ENCODE measurements at places on chromosomes 5 and 9. TPM values are rescaled to one million over a fixed set of nuclear protein-coding genes. Genes with fewer than 3 reads are reported as not detected.

Gene FLT4
- not detected for total RNA-seq

Gene FAM221B
- total RNA-seq, result not detected

Gene OGN
- not detected for total RNA-seq

- no peak for DNase-seq
Observed at GRCh38 chr9:4258320-4259090, 41.4 kb downstream of the GLIS3 start.

DNA sequence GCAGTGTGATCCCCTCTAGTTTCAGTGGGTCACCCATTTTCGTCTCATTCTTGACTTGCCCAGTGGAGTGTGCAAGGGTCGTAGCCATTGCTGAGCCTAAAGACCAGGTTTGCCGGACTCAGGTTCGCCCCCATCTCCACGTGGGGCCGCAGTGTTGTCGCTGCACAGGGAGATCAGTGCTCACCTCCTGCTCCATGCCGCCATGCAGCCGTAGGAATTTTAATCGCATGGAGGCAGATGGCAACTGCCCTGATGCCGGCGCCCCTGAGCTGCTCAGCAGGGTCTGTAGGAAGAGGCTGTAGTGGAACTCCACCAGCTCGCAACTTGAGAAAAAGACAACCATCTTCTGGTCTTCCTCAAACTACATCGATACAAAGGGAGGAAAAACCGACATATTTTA, 24.1 kb downstream of the DDX31 start:
- no peak for DNase-seq

DNA sequence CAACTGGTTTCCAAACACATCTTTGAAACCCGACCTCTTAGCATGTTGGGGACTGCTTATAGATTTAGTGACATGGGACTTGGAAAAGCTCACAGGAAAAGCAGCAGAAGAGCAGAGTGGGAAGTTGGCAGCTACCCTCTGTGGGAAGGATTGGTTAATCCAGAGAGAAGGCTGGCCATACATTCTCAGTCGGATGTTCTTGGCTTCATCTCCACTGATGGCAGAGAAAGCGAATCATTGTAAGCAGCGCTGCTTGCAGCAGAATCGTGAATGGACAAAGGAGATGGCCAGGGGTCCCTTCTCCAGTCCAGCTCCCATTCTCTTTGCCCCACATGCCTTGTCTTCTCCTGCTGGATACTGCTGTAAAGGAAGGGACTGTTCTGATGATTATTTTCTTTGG, 62.7 kb downstream of the MEGF10 start:
- DNase-seq, result no peak

- no peak for DNase-seq
Observed at GRCh38 chr5:135694012-135694411, 115.2 kb upstream of the CXCL14 start.

- peak; percentile 18 for DNase-seq
Observed at GRCh38 chr5:139903795-139904565, 108.4 kb downstream of the PSD2 start.

- DNase-seq, result no peak
Observed at GRCh38 chr9:111886983-111887718, 9.5 kb upstream of the UGCG start.

- DNase-seq, result peak; percentile 92
Observed at GRCh38 chr5:132227485-132228240, at the start of gene P4HA2. Gene P4HA2, minus strand, starts transcription at chr5:132227853. Its CDS starts 9,227 bp downstream, at chr5:132218626.

- no peak for DNase-seq
Observed at GRCh38 chr9:86241216-86241615, 18.2 kb downstream of the C9orf153 start.

DNA sequence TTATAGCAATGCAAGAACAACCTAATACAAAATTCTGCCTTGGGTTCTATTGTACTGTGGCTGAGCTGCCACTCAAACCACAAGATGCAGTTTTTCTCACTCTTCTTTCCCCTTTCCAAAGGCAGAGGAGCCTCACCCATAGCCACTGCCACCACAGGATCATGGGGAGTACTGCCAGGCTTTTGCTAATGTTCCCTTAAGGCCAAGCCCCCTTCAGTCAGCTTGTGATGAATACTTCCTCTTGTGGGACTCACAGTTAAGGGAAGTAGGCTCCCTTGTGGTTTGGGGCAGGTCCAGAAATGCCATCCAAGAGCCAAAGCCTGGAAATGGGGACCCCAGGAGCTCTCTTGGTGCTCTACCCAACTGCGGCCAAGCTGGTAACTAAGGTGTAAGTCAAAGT, 258.7 kb downstream of the SPATA31D1 start:
- no peak for DNase-seq

GRCh38 chr5:153782589-153783361, 255.9 kb downstream of the FAM114A2 start:
- no peak for DNase-seq

DNA sequence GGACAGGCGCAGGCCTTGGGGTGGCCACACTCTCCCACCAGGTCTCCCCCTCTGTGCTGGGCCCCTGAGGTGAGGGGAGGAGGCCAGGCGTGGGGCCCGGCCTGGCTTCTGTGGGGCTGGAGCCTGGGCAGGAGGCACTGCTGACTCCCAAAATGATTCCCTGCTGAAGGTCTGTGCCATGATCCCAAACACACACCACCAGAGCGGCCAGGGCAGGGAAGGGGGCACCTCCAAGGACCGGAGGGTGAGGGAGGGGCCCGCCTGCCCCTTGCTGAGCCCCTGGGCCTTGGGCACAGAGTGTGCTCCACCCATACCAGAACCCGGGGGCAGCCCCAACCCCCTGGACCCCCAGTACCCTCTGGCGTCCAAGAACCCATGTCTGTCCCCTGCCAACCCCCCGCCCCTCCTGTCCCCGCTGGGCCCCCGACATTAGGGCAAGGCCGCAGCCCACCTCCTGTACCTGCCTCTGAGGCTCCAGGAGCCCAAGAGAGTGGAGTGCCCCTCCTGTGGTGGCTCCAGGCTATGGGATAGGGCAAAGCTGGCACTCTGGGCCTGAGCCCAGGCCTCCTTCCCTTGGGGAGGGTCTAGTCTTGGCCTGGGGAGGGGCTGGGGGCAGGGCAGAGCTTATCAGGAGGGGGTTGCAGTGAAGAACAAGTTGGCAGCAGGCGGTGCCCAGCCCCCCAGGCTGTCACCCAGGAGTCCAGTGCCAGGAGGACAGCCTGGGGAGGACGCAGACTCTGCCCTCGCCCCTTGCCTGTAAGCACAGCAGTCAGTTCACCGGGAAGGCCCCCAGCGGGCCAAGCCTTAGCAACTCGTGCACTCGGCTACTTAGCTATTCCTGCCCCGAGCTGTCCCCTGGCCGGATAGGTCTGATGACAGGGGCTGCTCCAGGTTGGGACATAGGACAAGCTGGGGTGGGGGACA, 2.6 kb upstream of the EGFL7 start:
- DNase-seq, result no peak

DNA sequence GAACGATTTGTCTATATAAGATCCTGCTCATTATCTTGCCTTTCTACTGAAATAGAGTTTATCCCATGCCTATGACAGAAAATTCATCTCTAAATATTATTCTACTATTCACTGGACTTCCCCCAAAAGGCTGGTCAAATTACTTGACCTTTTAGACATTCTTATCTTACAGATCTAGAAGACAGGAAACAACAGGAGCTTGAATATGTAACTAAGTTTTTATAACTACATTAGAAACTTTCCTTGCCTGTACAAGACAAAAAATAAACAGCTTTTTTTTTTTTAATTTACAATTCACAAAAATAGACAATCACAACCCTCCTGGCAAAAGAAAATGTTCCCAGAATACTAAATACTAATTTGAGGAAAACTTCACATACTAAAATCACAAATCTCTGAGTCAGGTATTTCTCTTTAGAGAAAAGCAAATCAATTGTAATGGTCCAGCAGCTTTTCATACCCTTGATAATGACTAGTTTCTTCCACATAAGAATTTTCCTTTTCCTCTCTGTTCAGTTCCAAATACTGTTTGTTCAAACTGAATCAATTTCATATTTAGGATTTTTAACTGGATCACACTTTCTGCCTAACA, 68.6 kb downstream of the MLLT3 start:
- DNase-seq, result no peak

All from Calu3 (cell line).